ENCODE measurements at places on chromosomes 3 and 15. TPM values are rescaled to one million over a fixed set of nuclear protein-coding genes. Genes with fewer than 3 reads are reported as not detected.

Gene TMEM212
- total RNA-seq, result not detected

DNA sequence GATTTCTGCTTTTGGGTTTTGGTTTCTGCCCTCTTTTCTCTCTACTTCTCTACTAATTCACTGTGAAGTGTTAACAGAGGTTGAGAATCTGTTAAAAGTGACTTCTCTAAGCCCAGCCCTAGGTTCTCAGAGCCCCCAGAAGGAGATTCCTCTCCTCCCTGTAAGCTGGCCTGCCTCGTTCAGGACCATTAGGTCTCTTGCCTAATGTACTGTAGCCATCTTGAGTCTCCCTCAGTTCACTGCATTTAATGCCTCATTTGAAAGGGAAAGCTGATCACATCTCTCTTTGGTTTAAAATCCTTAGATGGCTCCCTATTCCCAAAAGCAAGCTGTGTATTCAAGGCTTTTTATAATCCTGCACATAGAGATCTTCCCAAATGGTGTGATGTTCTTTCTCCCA is 16.3 kb downstream of the RTP1 start:
- peaks cover 20% of the 10 kb centered on the region for H3K27me3 ChIP-seq
- no peaks in the 10 kb centered on the region for H3K36me3 ChIP-seq
- H3K4me1 ChIP-seq, result no peaks in the 10 kb centered on the region
- no peak overlapping the region for H3K27ac ChIP-seq

- H3K27me3 ChIP-seq, result no peaks in the 10 kb centered on the region
- DNase-seq, result peak; percentile 76
Measured at GRCh38 chr15:90956274-90957030, 1.8 kb downstream of the RCCD1 start.

DNA sequence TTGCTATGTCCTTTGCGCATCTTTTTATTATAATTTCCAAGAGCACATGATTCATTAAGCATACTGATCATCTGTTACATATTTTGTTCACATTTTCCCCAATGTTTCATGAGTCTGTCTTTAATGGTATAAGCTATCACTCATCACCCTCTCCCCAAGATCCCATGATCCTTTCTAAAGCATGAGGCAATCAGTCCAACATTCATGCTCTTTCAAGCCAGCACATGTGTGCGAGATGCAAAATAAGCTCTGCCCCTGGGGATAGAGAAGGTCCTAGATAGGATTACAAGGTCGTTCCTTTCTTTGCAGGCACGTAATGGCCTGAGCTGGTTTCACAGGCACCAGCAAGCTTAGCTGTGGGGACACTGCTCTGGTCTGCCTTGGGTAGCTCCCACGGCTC is 32.2 kb upstream of the B3GNT5 start:
- no peaks in the 10 kb centered on the region for H3K27me3 ChIP-seq
- H3K4me3 ChIP-seq, result no peak overlapping the region
- no peak for DNase-seq
- H3K4me1 ChIP-seq, result peaks cover 30% of the 10 kb centered on the region
- H3K36me3 ChIP-seq, result peaks cover 3% of the 10 kb centered on the region

- no peak for DNase-seq
- H3K4me1 ChIP-seq, result no peaks in the 10 kb centered on the region
- no peaks in the 10 kb centered on the region for H3K36me3 ChIP-seq
- peaks cover 6% of the 10 kb centered on the region for H3K27me3 ChIP-seq
- H3K4me3 ChIP-seq, result no peak overlapping the region
Measured at GRCh38 chr3:73136941-73137340, 75.5 kb downstream of the EBLN2 start.

DNA sequence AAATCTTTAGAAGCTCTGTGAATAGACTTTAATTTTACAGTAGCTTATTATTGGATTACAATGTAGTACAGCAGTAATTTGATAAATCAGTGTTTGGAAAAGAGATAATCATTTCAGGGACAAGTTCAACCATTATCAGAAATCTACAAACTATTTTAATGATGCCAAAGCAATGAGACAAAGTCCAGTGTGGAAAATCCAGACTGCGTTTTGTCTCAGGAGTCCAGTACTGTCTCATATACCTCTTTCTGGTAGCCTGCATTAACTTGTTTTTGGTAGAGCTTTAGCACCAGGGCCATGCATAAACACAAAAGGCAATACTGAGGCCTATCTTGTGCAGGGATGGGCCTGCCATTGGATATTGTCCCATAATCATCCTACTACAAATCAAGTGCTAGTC is 19.7 kb downstream of the ACKR4 start:
- H3K27ac ChIP-seq, result no peak overlapping the region
- DNase-seq, result no peak
- no peaks in the 10 kb centered on the region for H3K27me3 ChIP-seq

Gene GUCA1C
- not detected for total RNA-seq

Gene NMNAT3
- 0.55 TPM for total RNA-seq

DNA sequence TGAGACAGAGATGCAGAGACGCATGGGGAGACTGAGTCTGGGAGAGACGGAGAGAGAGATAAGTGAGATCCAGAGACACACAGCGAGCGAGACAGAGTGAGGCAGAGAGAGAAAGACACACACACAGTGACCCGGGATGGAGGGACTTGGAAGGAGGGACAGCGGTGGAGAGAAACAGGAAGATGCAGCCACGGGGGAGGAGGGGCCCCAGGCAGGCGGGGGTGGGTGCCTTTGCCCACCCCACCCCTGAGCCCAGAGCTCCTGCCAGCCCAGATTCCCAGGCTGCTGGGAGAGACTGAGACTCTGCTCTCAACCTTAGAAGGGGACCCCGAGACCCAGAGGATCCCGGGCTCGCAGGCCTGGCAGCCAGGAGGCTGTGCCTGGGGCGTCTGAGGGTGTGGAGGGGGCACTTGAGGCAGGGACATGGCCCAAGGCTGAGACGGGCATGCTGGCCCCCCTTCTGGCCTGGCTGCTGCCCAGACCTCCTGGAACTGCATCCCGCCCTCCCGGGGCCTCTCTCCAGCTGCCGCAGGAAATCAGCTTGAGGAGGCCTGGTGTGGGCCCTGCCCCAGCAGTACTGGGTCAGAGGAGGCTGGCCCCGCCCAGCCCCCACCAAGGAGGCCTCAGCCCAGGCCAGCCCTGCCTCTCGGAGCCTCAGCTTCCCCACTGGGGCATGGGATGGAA is 18.1 kb downstream of the H1-8 start:
- DNase-seq, result no peak
- H3K4me1 ChIP-seq, result peaks cover 11% of the 10 kb centered on the region
- no peak overlapping the region for H3K4me3 ChIP-seq
- no peaks in the 10 kb centered on the region for H3K36me3 ChIP-seq
- H3K27me3 ChIP-seq, result peaks cover 2% of the 10 kb centered on the region
- peak overlapping the region; percentile 2 for H3K27ac ChIP-seq

DNA sequence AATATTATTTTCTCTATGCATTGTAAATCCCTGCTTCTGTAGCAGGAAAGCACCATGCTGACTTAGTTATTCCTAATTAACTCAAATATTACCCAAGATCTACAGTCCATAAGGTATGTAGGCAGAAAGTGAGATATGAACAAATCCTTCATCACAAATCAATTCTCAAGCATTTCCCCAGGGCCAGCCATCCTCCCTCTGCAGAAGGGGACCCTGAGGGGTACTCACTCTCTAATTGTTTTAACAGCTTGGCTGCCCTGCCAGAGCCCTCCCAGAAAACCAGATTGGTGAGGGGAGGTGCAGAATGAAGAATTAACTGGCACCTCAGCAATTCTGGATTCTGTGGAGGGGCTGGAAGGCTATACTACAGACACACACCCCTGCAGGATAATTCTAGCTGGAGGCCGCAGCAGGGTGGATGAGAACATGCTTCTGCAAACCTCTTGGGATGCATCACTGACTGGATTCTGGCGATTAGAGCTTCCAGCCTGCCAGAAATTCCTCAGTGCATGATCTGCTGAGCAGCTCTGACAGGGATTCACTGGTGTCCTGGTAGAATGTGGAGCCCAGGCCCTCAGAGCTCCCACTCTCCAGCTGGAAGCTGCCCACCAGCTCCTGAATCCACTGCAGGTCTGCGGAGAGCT is 88.6 kb upstream of the HERC1 start:
- no peak overlapping the region for H3K27ac ChIP-seq
- no peak overlapping the region for H3K4me3 ChIP-seq
- peaks cover 24% of the 10 kb centered on the region for H3K4me1 ChIP-seq
- DNase-seq, result no peak
- H3K36me3 ChIP-seq, result no peaks in the 10 kb centered on the region

DNA sequence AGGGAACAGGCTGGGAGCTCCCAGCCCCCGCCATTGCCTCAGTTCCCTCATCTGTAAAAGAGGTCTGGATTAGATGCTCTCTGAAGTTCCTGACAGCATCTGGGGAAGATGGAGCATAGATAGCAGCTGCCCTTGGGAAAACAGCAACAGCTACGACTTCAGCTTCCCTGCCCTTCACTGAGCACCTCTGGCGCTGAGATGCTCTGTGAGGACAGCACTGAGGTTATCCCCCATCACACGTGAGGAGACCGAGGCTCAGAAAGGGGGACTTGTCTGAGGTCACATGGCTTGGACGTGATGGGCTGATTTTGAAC is 11.1 kb upstream of the RPL29 start:
- H3K36me3 ChIP-seq, result no peaks in the 10 kb centered on the region
- DNase-seq, result no peak
- peaks cover 13% of the 10 kb centered on the region for H3K4me1 ChIP-seq
- H3K27ac ChIP-seq, result no peak overlapping the region

- no peaks in the 10 kb centered on the region for H3K4me1 ChIP-seq
- peaks cover 23% of the 10 kb centered on the region for H3K27me3 ChIP-seq
- no peak overlapping the region for H3K27ac ChIP-seq
- no peaks in the 10 kb centered on the region for H3K36me3 ChIP-seq
Measured at GRCh38 chr15:74221399-74222239, 14.5 kb upstream of the CCDC33 start.

DNA sequence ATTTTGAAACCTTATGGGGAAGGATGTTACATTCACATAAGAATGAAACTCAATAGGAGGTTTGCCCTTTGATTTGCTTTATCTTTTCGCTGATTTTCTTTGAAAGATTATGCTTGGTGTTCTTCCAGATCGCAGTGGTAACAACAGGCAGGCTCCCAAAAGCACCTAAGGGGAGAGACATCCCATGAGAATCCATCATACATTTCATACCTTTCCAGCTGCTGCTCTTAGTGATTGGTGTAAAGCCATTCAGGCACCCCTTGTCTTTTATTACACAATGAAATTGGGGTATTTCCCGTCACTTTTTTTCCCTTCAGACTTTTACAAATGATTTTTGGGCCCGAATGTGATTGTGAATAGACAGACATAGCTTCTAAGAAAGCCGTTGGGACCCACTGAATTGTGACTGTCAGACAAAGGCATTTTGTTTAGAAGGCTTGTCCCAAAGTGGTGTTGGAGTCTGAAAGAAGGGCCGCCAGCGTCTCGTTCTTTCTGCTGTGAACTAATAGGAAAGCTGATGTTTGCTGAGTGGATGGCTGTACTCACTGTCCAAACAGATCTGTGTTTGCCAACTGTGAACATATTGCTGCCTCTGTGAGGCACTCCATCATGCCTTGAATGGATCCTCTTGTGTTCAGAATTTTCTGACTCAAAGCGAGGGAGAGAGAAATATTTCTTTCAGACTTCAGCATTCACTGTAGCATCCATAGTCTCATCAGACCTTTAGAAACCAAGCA is 164.3 kb downstream of the FNDC3B start:
- no peak overlapping the region for H3K4me3 ChIP-seq
- DNase-seq, result no peak

Gene EPHB3
- 0.11 TPM for total RNA-seq

DNA sequence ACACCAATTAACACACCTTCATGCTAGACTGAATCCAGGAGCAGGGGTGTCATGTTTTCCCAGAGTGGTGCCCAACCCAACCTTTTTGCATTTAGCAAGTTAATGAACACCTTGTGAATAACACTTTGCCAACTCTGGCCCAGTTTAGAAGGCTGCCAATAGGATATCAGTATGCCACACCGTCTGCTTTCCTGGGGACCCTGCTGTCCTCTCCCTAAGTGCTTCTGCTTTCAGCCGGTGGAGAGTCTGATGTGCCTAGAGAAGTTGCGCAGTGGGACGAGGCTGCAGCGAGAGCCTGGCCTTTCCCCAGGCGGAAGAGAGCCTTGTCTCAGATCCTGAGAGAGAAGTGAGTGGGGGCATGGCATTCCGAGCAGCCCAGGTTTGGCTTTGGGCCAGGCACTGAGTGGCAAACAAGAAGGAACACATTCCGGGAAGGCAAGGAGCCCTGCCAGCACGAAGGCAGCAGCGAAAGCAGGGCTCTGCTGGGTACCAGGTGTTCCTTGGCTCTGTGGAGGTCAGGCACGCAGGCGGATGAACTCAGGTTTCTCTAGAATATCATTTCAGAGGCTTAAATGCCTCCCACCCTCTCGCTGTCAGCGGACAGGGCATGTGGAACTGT is 36.9 kb downstream of the SENP8 start:
- H3K27me3 ChIP-seq, result peaks cover 8% of the 10 kb centered on the region
- peaks cover 3% of the 10 kb centered on the region for H3K4me1 ChIP-seq
- no peak overlapping the region for H3K27ac ChIP-seq

- H3K4me1 ChIP-seq, result no peaks in the 10 kb centered on the region
- no peak for DNase-seq
- H3K27ac ChIP-seq, result no peak overlapping the region
- H3K27me3 ChIP-seq, result no peaks in the 10 kb centered on the region
Measured at GRCh38 chr3:123644358-123644757, 59.5 kb upstream of the HACD2 start.

GRCh38 chr3:10289787-10290355 is 2.9 kb downstream of the GHRL start:
- peaks cover 16% of the 10 kb centered on the region for H3K4me1 ChIP-seq
- H3K27me3 ChIP-seq, result no peaks in the 10 kb centered on the region
- DNase-seq, result no peak
- peaks cover 35% of the 10 kb centered on the region for H3K36me3 ChIP-seq

Measured in activated CD8-positive, alpha-beta T cell treated with anti-CD3 and anti-CD28 coated beads, Interleukin-2, amount 10 ng/mL, durations not matched to agents 7 days and 5 days (primary cell).